ENCODE measurements at places on chromosomes 5 and 9.

- DNase-seq, result no peak
Measured at GRCh38 chr9:20319641-20320337, 302.5 kb downstream of the MLLT3 start.

- no peak for DNase-seq
Measured at GRCh38 chr5:9363449-9363848, 182.4 kb downstream of the SEMA5A start.

DNA sequence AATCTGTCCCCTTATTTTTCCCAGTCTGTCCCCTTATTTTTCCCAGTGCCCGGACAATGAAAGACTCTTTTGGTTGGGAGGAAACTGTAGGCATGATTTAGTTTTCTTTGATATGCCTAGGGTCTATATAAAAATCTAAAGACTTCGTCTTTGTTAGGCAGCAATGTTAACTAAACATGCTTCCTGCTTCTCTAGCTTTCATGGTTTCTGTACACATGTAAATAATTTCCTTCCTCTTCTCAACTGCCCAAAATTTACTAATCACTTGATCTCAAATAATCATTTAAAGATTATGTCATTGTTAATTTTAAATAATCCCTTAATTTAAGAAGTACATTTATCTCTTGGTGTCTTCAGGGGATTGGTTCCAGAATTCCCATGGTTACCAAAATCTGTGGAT lies 47.8 kb upstream of the RAPGEF6 start:
- no peak for DNase-seq

- no peak for DNase-seq
Measured at GRCh38 chr9:78212868-78213267, 23.0 kb upstream of the CEP78 start.

DNA sequence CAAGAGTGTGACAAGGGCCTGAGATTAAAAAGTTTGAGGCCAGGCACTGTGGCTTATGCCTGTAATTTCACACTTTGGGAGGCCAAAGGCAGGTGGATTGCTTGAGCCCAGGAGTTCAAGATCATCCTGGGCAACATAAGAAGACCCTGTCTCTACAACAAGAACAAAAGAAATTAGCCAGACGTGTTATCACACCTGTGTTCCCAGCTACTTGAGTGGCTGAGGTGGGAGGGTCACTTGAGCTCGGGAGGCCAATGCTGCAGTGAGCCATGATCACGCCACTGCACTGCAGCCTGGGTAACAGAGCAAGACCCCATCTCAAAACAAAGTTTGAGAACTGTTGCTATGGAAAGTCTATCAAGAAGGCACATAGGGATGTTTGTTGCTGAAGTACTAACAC lies 25.0 kb downstream of the EXOSC2 start:
- no peak for DNase-seq

DNA sequence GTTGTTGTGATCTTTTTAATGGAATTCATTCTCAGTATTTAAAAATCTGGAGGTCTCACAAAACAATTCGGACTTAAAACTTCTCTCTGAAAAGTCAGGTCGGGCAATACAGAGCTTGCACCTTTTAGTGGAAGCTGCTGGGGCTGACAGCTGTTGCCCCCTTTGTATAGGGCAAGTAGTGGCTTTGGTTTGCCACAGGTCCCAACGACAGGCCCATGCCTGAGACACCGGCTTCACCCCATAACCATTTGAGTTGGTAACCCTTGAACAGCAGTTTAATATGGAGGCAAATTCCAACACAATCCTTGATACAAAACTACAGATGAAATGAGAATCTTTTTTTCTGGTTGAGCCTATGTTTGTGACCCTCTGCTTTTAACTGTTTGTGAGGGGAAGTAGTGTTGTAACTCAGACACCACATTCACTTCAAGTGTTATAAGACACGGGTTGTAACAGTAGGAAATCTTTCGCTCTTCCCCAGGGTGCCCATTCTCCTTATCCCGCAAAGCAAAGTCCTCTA lies 752 bp upstream of the GLRX start:
- no peak for DNase-seq

- no peak for DNase-seq
Measured at GRCh38 chr5:150658121-150658520, 2.9 kb upstream of the MYOZ3 start.

DNA sequence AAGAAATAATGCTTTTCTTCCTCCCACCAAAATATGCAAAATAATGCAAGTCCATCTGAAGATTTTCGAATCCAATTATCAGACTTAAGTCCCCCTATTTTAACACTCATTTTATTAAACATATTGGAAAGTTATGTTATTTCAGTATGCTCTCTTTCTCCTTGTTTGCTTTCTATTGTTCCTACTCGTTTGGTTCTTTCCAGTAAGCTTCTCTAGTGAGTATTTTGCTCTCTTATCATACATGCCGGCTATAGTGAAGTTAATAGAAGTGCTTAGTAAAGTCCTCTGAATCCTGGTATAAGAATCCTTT lies 517 bp downstream of the ALDH1A1 start:
- DNase-seq, result no peak

- no peak for DNase-seq
Measured at GRCh38 chr5:14213253-14213652, 70.1 kb downstream of the TRIO start.

DNA sequence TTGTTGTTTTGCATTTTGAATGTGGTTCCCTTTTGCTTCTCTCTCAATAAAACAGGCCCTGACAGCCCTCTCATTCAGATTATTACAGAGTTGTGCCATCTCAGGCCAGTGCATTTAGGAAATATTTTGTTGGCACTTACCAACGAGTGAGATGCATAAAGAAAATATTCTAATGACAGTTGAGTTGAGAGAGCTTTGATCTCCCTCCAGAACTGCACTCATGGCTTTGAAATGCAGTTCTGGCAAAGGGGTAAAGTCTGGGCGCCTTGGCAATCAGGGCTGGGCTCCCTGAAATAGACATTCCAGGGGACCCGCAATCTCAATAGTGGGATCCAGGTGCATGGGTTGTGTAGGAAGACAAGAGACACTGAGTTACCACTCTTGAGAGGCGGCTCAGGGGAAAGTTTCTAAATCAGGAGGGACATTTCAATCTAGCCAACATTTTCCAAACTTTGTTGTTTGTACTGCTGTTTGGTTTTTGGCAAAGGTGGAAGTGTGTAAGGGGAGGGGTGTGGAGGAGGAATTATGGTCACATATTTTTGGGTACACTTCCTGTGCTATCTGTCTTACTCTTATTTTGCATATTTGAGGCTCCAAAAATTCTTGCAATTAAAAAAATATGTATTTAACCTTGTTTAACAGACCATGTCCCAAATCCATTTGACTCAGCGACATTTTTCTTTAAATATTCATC lies 48.8 kb downstream of the PAPPA start:
- DNase-seq, result no peak

- DNase-seq, result no peak
Measured at GRCh38 chr5:10235350-10235749, 14.3 kb downstream of the ATPSCKMT start.

DNA sequence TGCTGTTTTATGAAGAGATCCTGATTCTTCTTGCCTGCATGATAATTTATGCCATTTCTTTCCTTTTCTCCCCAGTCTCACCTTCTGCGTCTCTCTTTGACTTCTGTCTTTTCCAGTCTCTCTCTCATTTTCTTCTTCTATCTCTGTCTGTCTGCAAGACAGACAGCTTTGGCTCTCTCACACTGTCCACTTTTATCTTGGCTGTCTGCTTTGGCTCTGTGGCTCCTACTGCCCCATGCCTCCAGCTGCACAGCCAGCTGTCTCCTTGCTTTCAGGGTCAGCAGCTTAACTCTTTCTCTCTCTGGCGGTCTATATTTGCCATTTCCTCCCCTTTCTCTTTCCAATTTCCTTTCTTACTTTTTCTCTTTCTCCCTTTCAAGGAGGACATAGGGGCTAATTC lies 971.1 kb upstream of the COX7C start:
- DNase-seq, result no peak

DNA sequence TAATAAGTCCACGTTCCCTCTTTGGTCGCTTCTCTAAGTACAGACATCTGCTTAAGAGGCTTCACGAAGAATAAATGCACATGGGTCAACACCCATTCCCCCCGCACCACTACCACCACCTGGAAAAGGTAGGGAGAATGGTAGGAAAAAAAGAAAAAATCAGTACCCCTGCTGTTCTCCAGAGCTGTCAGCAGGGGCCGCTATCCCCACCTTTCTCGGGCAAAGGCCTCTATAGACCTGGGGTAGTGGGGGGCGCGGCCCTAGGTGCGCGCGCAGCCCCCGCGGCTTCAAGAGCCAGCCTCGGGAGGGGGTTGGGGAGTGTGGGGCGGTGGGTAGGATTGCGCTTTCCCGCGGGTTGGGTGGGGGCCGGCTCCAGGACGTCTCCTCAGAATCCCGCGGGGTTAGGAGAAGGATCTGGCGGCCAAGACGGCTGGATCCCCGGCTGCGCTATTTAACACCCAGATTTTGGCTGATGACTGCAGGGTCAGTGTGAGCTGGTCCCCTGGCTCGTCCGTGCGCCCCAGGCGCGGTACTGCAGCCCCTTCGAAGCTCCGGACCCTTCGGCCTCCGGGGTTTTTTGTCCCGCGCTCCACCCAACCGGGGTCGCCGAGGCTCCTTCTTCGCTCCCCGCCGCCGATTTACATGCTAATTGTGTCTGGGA lies 1.6 kb upstream of the SEMA6A start:
- DNase-seq, result no peak

GRCh38 chr9:21491756-21492155 lies 9.6 kb upstream of the IFNE start:
- DNase-seq, result no peak

DNA sequence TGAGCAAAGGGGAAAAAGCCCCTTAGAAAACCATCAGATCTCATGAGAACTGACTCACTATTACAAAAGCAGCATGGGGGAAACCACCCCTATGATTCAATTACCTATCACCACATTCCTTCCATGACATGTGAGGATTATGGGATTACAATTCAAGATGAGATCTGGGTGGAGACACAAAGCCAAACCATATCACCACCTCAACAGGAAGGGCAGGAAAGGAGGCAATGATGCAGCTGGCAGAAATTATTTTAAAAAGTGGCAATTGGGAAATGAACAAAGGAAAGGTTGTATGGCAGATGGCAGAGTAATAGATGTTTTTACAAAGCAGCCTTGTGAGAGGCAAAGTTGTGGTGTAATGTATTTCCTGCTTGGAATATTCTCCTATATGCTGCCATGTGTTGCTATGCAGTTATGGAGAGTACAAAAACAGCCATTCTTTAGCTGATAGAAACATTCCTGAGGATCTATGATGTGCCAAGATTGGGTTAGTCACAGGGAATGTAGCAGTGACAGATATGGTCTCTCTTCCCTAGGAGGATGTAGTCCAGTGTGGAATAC lies 138.8 kb downstream of the SMC2 start:
- DNase-seq, result no peak

GRCh38 chr9:131094622-131095021 lies 1.7 kb upstream of the AIF1L start:
- DNase-seq, result no peak

DNA sequence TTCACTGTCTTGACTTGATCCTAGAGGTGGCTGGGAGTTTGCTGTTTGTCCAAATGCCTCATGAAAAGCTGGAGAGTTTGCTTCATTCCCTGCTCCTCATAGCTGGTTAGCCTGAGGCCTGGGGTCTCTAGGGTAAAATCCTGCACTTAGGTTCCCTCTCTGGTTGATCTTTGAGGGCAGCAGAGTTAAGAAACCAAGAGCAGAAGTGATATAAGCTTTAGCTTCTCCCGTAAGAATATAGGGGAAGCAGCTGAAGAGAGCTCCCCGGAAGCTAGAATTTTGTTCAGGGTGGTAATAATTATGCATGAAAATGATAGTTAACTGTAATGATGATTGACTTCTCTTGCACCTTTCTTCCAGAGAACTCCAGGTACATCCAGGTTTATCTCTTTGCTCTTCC lies 1.4 kb downstream of the FAM53C start:
- no peak for DNase-seq

DNA sequence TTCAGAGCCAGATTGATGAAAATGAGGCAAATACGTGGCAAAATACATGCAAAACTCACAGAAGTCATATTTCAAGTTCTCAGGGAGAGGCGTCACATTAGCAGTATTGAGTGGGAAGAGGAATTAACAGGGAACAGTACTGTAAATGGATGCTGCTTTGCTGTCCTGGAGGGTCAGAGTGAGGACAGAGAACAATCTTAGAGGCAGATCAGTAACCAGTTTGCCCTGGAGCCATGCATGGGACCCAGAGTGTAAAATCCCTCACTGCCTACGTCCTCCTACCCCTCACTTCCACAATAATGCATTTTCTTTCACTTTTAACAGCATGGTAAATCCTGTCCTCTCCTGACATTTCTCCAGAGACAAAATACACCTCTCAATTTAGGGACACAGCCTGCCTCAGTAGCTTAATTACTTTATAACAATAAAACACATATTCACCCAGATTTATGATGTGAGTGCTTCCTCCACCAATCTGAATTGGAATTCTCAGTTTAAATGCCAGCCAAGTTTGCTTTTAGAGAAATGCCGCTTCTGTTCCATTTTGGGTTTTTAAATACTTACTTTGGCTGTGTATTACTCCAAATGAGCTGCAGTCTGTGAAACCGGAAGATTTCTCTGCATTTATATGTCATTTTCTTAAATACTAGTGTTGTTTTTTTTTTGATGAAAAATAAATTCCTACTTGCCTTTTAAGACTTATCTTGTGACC lies 70.0 kb downstream of the LMNB1 start:
- no peak for DNase-seq

DNA sequence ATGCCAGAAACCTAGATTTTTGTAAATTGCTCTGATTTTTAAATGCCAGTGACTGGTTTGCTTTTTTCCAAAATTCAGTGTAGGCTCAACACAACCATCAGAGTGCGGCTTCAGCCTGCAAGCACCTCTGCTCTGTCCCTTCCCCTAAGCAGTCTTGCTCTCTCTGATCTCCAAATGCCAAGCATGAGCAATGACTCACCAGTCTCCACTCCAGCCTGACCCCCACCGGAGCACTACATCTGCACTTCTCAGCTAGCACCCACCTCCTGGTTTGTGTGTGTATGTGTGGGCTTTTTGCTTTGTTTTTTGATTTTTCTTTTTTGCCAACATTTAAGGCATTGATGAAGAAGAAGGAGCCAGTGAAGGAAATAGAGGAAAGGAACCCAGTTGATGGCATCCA lies 61.4 kb upstream of the ADRA1B start:
- no peak for DNase-seq

GRCh38 chr9:21174671-21175070 lies 8.2 kb upstream of the IFNA21 start:
- no peak for DNase-seq

- no peak for DNase-seq
Measured at GRCh38 chr5:38765399-38765861, 80.4 kb upstream of the OSMR start.

DNA sequence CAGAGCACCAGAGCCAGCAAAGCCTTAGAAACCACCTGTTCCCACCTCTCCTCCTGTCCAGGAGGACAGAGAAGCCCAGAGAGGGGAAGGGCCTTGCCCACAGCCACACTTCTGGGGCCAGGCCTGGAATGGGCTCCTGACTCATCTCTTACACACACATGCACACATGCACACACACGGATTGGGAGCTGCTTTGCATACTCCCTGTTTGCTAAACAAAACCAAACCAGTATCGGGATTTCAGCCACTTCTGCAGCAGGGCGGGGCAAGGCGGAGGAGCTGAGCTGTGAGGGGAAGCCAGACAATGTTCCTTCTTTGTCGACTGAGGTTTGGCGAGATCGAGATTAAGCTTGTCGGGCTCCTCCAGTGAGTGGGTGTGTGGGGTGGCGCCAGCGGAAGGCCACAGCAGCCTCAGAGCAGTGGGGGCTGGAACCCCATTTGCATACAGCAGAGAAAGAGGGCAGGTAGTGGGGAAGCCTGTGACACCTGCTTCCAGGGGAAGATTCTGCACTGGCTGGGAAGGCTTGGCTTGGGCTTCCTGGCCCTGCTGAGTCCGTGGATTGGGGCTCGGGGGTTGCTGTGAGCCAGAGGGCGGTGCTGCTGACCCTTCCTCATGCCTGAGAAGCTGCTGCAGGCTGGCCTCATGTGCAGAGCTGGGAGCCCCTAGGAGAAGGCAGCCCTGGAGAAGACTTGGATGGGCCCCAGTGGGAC lies 16.1 kb downstream of the GFI1B start:
- no peak for DNase-seq
